Pulmonary artery endothelial cell (primary cell): ENCODE measurements at places on chromosomes 11 and 22.

GRCh38 chr11:20362481-20362880, 1.0 kb upstream of the HTATIP2 start:
- DNase-seq = no peak

GRCh38 chr11:126053415-126054286, 9.0 kb downstream of the CDON start:
- no peak for DNase-seq

- DNase-seq = peak; percentile 55
Measured at GRCh38 chr11:19561011-19561410, 151.6 kb upstream of the NAV2 start.

- DNase-seq = no peak
Measured at GRCh38 chr22:33851240-33851639, 69.0 kb downstream of the LARGE1 start.

DNA sequence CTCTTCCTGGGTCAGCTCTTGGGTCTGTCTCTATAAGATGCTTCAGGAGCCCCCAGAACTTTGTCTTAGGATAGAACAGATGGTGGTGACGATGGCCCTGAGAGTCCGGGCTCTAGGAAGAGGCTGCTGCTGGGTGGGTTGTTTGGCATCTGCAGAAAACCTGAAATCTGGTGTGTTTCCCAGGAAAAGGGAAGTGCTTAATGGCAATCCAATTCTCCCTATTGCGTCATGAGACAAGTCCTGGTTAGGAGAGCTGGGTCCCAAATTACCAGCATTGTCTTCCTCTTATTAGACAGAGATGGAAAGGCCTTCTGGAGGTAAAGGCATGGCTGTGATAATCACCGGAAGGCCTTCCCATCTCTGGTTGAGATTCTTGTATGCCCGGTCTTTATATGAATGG, 48.9 kb upstream of the GRAMD1B start:
- no peak for DNase-seq

DNA sequence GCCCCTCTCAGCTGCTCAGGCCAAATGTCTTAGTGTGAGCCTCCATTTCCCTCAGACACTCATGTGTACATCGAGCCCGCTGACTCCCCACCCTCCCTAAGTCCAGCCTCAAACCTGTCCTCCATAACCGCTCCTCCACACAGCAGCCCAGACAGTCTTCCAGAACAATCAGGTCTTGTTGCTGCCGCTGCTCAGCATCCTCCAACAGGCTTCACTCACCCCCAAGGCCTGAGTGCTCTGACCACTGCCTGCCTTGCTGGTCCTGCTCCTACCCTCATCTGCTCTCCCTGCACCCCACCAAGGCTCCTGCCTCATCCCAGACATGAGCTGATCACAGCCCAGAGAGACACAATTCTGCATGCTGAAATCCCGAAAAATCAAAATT, 17.1 kb downstream of the PSMD13 start:
- no peak for DNase-seq

DNA sequence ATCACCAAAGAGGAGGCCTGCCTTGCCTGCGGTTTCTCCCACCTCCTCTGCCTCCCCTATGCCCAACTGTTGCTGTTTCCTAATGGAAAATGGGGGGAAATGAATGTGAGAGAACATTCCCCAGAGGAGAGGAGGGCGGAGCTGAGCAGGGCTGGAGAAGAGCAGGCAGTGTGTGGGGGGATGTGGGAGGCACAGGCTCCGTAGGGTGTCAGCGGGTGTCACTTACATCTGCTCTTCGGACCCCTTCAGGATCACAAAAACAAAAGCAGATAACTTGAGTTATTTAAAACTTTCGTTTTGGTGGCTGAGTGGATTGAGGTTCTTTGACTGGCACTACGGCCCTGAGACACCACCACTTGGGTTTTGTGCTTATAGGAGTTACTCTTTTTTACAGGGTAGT, 93.8 kb downstream of the CEP164 start:
- DNase-seq = no peak

DNA sequence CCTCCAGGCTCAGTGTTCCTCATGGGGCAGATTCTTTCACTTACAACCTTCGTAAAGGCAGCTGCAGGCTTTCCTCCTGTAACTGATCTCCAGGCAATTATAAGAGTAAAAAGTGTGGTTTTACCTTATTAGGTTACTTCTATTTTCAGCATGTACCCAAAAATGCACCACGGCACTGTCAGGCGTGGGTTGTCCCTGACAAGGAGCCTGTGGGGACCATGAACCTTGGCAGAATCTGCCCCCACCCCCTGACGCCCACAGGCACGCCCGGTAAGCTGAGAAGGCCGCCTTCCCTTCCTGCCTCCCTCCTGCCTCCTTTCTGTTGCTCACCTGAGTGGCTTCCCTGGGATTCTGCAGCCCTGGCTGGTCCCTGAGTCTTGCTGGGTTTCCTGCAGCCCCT, 1383.3 kb downstream of the TBC1D22A start:
- DNase-seq = no peak

DNA sequence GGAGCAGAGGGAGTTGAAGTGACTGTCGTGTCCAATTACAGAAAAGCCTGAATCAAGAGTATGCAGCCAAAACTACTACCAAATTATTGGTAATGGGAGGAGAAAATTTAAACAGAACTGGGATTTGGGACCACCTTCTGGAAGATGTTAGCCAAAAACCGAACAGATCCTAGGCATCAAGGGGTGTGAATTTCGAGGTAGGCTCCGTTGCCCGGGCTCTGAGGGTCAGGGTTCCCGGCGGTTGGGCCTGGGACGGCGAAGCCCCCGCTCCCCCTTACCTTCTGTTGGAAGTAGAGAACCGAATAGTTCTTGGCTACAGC, 313 bp downstream of the PRCP start:
- DNase-seq = no peak

DNA sequence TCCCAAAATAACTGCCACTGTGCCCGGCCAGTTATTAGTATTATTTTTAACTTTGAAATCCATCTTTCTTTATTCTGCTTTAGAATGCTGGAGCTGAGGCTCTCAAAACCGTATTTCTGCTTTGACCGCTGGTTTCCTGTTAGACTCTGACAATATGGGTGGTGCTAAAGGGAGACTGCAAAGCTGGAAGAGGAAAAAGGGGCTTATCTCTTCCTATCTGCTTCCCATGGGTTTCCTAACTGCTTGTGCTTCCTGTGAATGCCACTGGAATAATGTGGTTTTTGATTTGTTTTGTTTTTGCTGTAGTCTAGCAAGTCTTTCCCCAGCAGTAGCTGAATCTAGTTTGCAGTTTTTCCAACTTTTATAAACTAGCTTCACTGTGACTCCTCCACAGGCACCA, 43.6 kb downstream of the XRRA1 start:
- DNase-seq = no peak

GRCh38 chr11:94521684-94522083, 9.4 kb downstream of the C11orf97 start:
- DNase-seq = no peak

DNA sequence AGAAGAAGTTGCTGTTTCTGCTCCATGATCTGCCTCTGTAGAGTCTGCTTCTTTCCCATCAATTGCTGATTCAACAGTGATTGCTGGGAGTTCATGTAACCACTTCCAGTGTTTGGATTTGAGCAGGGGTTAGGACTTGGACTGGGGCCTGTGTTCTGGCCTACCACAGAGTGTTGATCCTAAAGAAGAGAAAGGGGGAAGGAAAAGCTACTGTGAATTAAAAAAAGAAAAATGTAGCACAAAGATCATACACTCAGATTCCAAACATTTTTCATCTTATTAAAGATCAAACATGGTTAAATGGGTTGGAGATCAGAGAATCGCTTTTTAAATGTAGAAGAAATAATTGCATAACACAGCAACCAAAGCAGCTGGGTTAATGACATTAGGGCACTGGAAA, 67.6 kb upstream of the MTMR2 start:
- no peak for DNase-seq
